ENCODE measurements at places on chromosomes 7 and 10.

GRCh38 chr7:47326220-47326619 lies 255.7 kb downstream of the TNS3 start:
- DNase-seq, result no peak

DNA sequence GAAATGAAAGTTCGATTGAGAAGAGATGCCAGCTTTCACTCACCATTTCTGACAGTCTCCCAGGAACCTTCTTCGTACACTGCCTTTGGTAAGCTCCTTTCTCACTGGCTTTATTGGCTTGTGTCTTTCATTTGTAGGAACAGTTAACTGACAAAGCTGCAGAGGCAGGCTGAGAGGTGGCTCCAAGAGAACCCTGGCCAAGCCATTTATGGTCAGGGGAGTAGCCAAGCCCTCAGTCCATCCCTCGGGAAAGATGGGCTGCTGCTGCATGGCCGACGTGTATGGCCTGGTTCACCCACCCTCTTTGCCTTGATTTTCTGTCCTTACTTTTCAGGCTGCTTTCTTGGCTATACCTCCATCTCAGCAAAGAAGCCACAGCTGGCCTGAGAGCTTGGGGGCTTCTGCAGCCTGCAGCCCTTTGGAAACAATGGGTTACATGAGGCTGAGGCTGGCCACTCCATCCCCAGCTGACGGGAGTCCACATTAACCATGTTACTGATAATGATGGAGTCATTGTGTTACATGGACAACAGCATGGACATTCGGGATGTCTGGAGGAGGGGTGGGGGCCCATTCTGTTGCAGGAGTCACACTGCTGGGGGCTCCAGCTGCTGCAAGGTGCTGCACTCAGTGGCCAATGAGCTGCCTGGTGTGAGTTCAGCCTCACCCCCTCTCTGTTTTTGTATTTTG lies at the start of gene OPALIN:
Gene OPALIN, minus strand, starts transcription at position 152 of the 690 bp plus-strand sequence. Its CDS starts 106 bp downstream, at position 46.
- DNase-seq, result no peak

GRCh38 chr7:104005197-104005596 lies 15.7 kb upstream of the RELN start:
- no peak for DNase-seq

- DNase-seq, result no peak
Measured at GRCh38 chr7:102004229-102004628, 186.8 kb downstream of the CUX1 start.

- peak; percentile 16 for DNase-seq
Measured at GRCh38 chr10:130171196-130171595, 35.0 kb downstream of the GLRX3 start.

- DNase-seq, result no peak
Measured at GRCh38 chr10:4947635-4948596, 15.3 kb upstream of the AKR1C1 start.

GRCh38 chr10:84194424-84195043 lies at the start of gene CDHR1:
Gene CDHR1 (plus strand): TSS chr10:84194537. CDS start chr10:84194761, 224 bp downstream.
- peak; percentile 29 for DNase-seq

- no peak for DNase-seq
Measured at GRCh38 chr7:142125256-142125955, 13.9 kb downstream of the MGAM2 start.

DNA sequence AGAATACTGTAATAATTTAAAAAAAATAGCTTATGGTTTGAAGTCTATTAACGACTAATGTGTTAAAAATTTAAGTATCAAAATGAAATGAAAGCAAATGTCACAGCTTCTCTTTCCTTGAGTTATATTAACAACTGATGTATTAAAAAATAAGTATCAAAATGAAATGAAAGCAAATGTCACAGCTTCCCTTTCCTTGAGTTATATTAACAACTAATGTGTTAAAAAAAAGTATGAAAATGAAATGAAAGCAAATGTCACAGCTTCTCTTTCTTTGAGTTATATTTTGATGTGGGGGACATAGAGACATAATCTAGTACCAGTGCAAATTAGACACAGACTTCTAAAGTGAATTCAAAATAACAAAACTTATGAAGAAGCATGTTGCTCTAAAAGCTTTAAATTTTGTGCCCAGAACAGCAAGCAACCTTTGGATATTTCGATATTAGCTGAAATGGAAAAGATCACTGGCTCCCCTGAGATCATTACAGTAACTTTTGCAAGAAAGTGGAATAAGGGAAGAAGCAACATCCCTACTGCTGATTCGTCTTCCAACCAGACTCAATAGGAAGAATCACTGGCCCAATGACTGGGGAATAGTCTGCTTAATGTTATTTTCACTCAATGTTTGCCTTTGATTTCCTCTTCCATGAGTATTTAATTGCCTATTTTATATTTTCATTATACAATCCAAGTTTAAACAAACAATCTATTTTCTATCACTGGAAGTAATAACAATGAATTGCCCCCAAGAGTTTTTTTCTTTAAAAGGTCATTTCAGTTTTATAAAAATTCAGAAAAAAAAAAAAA lies 8.0 kb downstream of the SKAP2 start:
- DNase-seq, result no peak
